ENCODE measurements at places on chromosomes 5 and 9.

DNA sequence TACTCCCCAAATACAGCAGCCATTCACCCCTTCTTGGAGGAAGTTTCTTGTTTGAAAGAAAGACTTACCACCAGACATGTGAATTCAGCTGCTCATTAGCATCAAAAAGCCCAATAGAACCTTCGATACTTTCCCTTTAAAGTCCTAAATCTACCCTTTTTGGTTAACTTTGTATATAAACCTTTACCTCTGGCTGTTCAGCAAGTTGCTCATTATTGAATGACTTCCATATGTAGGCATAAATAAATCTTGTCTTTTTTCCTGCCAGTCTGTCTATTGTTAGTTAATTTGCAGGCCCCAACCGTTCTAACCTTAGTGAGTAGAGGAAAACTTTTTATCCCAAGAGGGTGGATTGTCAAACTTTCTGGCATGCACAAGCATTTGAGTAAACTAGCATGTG is 27.9 kb upstream of the FBXL17 start:
- DNase-seq: no peak

DNA sequence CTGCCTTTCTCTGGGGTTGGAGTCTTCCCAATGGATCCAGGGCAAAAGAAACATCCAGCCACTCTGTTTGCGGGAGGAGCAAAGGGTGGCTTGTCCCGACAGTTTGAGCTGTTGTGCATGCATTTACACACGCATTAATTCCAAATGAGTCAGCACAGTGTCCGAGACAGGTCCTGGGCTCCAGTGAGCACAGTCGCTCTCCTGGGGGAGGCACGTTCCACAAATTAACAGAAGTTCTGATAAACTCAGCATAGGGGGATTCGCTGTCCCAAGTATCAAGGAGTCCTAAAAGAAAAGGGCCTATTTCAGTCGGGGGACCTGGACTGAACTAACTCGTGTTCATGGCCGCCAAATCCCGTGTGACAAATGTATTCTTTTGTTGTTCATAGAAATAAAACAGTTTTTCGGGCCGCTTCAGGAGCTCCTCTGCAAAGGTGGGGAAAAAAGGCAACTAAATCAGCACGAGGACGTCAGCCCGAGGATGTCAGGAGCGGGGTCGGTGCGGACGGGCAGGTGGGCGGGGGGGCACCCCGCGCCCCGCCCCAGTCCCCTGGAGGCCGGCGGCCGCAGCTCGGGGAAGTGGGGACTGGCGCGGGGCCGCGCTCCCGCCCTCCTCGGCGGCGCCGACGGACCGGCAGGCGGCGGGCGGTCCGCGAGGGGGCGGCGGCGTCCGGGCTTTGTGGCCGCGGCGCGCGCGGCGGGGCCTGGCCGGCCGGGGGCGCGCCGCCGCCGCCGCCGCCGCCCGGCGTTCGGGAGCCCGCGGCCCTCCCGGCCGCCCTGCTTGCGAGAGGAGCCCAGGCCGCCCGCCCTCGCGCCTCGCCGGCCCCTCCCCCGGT is at the start of gene MSANTD3:
Gene MSANTD3, plus strand, starts transcription at position 614 of the 836 bp plus-strand sequence. CDS start 14,796 bp downstream, outside the sequence.
- DNase-seq: no peak

DNA sequence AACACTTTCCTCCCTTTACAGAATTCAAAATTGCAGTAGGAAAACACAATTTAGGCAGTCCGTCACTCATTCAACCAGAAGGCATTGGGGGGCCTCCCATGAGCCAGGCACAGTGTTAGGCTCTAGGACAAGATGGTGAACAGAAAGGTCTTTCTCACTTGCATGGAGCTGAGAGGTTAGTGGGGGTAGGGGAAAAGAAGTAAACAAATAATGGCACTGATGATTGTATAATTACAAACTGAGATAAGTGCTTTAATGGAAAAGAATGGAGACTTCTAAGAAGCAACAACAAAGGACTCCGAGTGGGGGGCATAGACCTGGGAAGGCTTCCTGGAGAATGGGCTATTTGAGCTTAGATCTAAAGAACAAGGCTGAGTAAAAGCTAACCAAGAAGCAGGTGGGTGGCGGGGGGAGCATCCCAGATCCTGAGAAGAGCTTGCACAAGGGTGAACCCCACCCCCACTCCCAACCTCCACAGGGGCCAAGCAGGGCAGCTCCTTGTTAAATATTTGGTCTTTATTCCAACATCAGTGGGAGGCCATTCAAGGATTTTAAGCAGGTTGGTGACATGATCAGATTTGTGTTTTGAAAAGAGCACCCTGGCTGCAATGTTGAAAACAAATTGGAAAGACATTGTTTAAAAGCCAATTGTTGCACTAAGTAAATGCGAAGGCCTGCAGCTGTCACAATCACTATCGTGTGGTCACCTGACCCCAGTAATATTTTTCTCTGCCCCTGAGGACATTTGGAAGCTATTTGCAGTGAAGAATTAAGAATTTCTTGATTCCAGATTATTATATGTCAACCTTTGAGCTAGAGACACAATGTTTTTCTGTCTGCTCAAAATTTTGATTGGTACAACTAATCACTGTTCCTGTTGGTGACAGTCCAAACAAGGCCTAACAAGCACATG is 73.9 kb upstream of the EFNA5 start:
- DNase-seq: no peak

DNA sequence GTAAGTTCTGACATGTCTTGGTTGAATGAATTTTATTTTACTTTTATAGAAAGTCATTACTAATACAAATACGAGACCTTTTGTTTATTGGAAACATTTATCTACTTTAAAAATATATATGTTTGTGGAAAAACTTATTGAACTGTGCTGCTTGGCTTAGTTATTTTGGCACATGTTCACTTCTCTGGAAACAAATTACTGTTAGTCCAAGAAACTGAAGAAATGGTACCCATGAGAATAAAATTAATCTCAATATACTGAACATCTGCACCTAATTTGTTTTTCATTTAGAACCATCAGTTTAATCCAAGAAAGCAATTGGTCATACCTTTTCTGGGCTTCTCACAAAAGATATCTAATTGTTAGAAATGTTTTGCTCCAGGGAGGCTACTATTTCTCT is 32.2 kb downstream of the INVS start:
- DNase-seq: no peak

DNA sequence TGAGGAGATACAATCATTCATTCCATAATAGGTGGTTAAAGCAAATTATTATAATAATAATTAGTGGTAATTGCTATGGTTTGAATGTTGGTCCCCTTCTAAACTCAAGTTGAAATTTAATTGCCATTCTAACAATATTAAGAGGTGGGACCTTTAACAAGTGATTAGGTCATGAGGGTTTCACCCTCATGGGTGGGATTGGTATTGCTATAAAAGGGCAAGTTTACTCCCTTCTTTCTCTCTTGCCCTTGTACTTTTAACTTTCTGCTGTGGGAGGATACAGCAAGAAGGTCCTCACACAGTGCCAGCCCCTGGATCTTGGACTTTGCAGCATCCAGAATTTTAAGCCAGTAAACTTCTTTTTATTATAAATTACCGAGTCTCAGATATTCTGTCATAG is 101.9 kb upstream of the PARP8 start:
- no peak for DNase-seq

DNA sequence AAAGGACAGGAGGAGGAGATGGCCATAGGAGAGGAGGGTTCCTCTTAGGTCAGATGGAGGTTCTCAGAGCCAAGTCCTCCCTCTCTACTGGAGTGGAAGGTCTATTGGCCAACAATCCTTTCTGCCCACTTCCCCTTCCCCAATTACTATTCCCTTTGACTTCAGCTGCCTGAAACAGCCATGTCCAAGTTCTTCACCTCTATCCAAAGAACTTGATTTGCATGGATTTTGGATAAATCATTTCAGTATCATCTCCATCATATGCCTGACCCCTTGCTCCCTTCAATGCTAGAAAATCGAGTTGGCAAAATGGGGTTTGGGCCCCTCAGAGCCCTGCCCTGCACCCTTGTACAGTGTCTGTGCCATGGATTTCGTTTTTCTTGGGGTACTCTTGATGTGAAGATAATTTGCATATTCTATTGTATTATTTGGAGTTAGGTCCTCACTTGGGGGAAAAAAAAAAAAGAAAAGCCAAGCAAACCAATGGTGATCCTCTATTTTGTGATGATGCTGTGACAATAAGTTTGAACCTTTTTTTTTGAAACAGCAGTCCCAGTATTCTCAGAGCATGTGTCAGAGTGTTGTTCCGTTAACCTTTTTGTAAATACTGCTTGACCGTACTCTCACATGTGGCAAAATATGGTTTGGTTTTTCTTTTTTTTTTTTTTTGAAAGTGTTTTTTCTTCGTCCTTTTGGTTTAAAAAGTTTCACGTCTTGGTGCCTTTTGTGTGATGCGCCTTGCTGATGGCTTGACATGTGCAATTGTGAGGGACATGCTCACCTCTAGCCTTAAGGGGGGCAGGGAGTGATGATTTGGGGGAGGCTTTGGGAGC is 3.1 kb downstream of the EGR1 start:
- DNase-seq: no peak

GRCh38 chr5:173944511-173944910 is 44.5 kb upstream of the C5orf47 start:
- no peak for DNase-seq

- no peak for DNase-seq
Measured at GRCh38 chr9:6415266-6415665, 2.3 kb downstream of the UHRF2 start.

GRCh38 chr5:9728261-9728660 is 98.1 kb upstream of the TAS2R1 start:
- DNase-seq: no peak

GRCh38 chr5:170353011-170353761 is 36.0 kb downstream of the KCNMB1 start:
- DNase-seq: no peak

GRCh38 chr9:31185831-31186230 is 1198.6 kb upstream of the ACO1 start:
- DNase-seq: no peak

- no peak for DNase-seq
Measured at GRCh38 chr9:127589955-127590370, 22.1 kb upstream of the STXBP1 start.

- DNase-seq: no peak
Measured at GRCh38 chr9:110148384-110148783, 59.6 kb downstream of the C9orf152 start.

DNA sequence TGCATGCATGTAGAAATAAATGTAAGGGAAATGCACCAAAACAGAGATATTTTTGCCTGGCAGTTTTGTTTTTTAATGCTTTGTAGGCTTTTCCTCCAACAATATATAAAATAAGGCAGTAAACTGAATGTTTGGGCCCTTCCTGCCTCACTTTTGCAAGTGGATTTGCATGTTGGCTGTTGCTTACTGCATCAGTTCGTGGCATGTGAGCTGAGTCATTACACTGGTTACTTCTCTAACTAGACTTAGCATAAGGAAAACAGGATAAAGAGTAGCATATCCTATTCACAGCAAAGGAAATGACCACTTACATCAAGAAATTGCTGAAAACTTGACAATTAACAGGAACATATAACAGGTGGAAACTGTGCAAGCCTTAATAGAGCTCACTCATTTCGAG is 113.4 kb downstream of the TLE1 start:
- no peak for DNase-seq

DNA sequence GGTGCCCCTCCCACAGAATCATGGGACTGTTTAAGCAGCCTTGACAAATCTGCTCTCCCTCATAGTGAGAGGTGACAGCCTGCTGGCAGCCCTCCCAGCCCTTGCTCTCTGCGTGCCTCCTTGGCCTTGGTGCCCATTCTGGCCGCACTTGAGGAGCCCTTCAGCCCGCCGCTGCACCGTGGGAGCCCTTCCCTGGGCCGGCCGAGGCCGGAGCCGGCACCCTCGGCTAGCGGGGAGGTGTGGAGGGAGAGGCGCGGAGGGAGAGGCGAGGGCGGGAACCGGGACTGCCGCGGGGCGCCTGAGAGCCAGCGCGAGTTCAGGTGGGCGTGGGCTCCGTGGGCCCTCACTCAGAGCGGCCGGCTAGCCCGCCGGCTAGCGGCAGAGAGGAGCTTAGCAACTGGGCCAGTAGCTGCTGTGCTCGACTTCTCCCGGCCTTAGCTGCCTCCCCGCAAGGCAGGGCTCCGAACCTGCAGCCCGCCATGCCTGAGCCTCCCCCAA is 125.9 kb upstream of the MYO10 start:
- DNase-seq: no peak

GRCh38 chr5:140258873-140259272 is 44.0 kb downstream of the PFDN1 start:
- DNase-seq: no peak

GRCh38 chr5:74624931-74625505 is 15.5 kb downstream of the ENC1 start:
- DNase-seq: no peak

- no peak for DNase-seq
Measured at GRCh38 chr9:84411683-84412267, 71.2 kb upstream of the SLC28A3 start.

DNA sequence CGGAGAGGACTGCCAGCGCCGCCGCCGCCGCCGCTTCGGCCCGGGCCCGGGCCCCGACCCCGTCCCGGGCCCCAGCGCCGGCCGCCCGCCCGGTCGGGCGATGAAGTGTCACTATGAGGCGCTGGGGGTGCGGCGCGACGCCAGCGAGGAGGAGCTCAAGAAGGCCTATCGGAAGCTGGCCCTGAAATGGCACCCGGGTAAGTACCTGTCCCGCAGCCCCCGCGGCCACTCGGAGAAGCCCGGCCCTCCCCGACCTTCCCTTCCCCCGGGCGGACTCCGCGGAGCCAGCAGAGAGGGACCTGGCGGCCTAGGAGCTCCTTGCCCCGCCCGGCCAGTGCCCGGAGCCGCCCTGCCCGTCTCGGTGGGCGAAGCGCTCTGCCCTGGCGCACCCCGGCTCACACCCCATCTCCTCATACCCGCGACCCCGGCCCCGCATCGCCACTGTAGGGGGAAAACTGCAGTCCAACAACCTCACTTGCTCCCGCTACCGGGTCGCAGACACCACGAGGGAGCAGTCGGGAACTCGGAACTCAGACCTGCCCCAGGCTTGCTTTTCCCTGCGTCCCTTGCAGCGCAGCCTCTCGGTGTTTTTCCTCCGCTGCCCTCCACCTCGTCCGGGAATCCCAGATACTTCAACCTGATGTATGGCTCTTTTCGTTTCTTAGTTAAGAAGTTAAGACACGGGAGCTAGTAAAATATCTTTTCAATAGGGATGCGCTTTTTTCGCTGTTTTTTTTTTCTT is 532 bp downstream of the DNAJC21 start:
- DNase-seq: peak; percentile 52

DNA sequence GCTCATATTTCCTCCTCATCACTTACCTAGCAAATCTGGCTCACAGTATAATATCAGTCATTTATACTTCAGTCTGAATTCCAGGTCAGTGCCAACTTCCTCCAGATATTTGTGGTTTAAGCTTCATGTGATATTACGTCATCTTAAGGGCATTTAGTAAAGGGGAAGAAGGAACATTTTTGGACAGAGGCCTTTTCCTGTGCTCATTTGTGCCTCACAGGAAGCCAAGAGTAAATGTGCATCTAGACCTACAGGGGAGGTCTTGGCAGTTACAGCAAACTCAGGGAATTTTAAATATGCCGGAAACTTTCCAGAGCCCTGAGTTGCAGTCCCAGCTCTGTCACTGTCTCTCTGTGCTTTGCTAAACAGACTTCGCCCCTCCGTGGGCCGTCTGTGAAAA is 12.3 kb upstream of the KCNIP1 start:
- DNase-seq: peak; percentile 33

- DNase-seq: no peak
Measured at GRCh38 chr5:142421228-142421617, 96.4 kb upstream of the SPRY4 start.

Measured in NCI-H1048 (cell line).